ENCODE measurements at places on chromosomes 6 and 20. TPM values are rescaled to one million over a fixed set of nuclear protein-coding genes. Genes with fewer than 3 reads are reported as not detected.

- DNase-seq, result no peak
Observed at GRCh38 chr6:168943231-168943905, 310.3 kb downstream of the THBS2 start.

GRCh38 chr6:41508479-41508878 lies 37.7 kb upstream of the FOXP4 start:
- no peak for DNase-seq

Gene MTFR2
- total RNA-seq, result 1.9 TPM

GRCh38 chr6:814378-815347 lies 121.7 kb upstream of the EXOC2 start:
- peak; percentile 48 for DNase-seq

Gene TTK
- 16.6 TPM for total RNA-seq

GRCh38 chr6:4644996-4645395 lies 131.2 kb upstream of the CDYL start:
- no peak for DNase-seq

DNA sequence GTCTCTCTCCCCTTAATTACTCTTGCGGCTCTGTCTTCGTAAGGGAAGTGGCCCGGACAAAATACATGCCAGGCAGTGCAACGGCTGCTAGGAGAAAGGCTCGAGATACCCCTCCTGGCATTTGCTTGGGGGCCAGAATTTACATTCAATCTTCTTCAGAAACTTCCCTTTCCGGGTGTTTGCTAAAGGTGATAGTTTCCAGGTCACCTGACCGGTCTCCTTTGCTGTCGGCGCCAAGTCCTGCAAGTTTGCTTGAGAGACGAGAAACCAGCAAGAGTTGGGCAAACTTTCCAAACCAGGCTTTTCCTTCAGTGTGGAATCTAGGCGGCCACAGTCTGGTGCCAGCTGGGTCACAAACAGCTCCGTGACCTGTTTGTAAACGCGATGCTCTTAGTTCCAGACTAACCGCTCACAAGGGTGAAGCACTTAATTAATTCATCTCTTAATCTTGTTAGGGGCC lies 563 bp upstream of the SRSF3 start:
- no peak for DNase-seq

Gene ENPP3
- 2.3 TPM for total RNA-seq

All from tongue (tissue), 3 donors.